H9 (cell line): ENCODE measurements at places on chromosomes 16 and 17.

DNA sequence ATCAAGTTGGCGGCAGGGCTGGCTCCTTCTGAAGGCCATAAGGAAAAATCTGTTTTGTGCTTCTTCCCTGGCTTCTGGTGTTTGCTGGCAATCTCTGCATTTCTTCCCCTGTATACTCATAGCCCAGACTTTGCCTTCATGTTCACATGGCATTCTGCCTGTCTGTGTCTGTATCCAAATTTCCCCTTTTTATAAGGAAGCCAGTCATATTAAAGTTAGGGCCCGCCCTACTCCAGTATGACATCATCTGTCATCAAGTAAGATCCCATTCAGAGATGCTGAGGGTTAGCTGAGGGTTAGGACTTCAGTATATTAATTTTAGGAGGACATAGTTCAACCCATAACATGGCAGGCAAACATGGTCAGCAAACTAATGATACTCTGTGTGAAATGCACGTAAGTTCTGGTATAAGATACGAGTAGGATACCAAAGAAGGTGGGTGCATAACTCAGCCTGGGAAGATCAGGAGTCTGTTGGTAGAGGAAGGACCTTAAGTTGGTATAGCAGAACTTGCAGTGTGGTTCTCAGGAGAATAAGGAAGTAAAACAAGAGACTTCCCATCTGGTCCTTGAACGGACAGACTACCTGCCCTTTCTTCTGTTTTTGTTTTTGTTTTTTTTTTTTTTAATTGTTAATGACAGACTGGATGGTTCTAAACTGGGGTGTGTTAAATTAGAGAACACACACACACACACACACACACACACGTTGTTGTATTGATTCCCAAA lies 13.9 kb downstream of the MAP2K6 start:
- no peak for DNase-seq

DNA sequence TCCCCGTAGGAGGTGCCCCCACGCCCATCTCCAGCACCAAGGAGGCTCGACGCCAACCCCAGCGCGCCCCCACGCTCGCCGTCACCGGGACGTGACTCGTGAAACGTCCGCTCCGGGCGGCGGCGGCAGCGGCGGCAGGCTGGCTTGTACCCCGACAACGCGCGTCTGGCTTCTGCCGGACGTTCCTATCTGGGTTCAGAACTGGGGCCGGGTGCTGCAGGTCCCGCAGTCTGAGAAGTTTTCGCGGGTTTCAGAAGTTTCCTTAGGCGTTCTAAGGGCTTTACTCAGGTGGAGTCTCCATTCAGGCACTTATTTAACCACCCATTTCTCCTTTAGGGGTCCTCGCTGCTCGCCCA lies 672 bp upstream of the ALKBH5 start:
- no peak for DNase-seq

DNA sequence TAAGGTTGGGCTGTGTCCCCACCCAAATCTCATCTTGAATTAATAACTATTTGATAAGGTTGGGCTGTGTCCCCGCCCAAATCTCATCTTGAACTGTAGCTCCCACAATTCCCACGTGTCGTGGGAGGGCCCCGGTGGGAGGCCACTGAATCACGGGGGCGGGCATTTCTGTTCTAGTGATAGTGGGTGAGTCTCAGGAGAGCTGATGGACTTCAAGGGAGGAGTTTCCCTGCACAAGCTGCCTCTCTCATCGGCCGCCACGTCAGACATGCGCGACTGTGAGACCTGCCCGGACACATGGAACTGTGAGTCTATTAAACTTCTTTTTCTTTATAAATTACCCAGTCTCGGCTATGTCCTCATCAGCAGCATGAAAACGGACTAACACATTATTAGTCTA lies 44.9 kb upstream of the METRNL start:
- no peak for DNase-seq

- DNase-seq, result no peak
Measured at GRCh38 chr16:2839650-2840450, 9.7 kb downstream of the ZG16B start.

GRCh38 chr17:28405632-28406472 lies at the start of gene SLC46A1:
Gene SLC46A1 (minus strand): TSS chr17:28406212. CDS start chr17:28406114, 98 bp downstream.
- DNase-seq, result peak; percentile 89

- no peak for DNase-seq
Measured at GRCh38 chr16:82111944-82112343, 58.1 kb downstream of the MPHOSPH6 start.

GRCh38 chr16:17358355-17358754 lies 112.4 kb downstream of the XYLT1 start:
- DNase-seq, result no peak

DNA sequence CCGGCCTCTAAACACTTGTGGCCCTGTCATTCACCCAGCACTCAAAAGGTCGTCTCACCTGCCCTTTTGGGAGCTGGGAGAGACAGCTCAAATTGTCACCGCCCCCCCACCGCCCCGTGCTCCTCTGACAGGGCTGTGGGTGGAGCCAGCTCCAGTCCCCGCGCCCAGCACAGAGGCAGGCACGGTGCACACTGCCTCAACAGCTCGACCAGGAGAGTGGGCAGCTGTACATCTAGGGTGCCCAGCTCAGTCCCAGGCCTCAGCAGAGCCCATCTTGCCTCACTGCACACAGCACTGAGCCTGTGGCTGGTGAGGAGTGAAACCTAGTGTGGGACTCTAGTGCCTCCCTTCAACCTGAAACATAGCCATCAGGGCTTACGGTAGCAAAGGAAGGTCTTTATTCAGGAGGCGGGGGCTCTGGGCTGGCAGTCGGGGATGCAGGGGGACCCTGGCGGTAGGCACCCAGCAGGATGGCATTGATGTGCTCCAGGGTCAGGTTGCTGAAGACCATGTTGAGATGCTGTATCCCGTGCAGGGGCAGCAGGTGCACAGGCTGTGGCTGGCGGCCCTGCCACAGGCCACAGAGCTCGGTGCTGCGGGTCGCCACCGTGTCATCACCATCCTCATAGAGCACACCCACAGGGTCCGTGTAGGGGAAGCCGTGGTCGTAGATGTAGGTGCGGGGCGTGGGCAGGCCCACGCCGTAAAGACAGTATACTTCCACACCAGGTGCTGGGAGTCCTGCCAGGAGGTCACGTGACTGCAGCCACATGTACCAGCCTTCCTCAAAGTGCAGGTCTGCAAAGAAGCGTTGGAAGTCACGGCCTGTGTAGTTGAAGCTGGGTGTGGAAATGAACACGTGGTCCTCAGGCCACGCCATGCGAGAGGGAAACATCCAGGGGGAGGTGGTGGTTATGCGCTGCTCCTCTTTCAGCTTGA lies 3.1 kb upstream of the PSMB10 start:
- no peak for DNase-seq
